Caco-2 (cell line): ENCODE measurements at places on chromosomes 2 and 18. TPM values are rescaled to one million over a fixed set of nuclear protein-coding genes. Genes with fewer than 3 reads are reported as not detected.

Gene INO80C
- total RNA-seq, result 22.7 and 26.6 TPM in 2 replicates

GRCh38 chr2:129422028-129422427, 557.4 kb upstream of the RAB6C start:
- no peaks in the 10 kb centered on the region for H3K36me3 ChIP-seq
- no peak overlapping the region for H3K4me3 ChIP-seq
- no peak for DNase-seq
- H3K27ac ChIP-seq, result no peak overlapping the region

DNA sequence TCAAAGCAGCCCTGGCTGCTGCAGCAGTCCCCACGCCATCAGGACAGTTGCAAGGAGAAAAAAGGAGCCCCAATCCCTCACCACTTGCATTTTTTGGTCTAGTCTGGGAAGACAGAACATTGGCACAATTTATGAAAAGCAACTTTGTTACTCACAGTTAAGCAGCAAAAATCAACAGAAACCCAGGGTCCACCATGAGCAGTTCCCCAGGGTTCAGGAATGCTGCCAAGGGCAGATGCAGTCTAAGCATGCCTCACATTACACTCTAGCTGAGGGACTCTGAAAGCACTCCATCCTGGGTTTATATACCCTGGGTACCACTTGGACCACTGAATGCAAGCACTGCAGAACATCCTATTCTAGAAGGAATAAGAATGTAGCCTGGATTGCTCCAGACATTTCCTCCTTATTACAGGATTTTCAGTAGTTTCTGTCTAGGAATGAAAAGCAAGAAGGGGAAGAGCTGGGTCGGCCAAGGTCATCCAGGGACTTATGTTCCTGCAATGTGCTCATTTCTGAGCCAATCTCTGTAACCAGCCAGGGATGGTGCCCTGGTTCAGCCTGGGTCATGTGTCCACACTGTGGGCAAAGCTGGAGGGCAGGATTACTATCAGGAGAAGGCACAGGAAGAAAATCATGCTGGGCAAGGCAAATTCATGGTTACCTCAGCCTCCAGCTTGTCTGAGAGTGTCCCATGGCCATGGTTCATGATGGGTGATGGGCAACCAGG, 19.5 kb upstream of the TMEM163 start:
- no peak for DNase-seq
- no peaks in the 10 kb centered on the region for H3K27me3 ChIP-seq
- no peaks in the 10 kb centered on the region; the same call in 1 of the 2 replicates for H3K36me3 ChIP-seq

- peaks cover 47% of the 10 kb centered on the region for H3K4me1 ChIP-seq
- H3K36me3 ChIP-seq, result peaks cover 1% of the 10 kb centered on the region; the same call in 1 of the 2 replicates
- no peaks in the 10 kb centered on the region for H3K27me3 ChIP-seq
- peak overlapping the region; percentile 67 for H3K27ac ChIP-seq
- DNase-seq, result peak; percentile 17
- H3K4me3 ChIP-seq, result no peak overlapping the region
Measured at GRCh38 chr2:159156834-159157233, 129.7 kb downstream of the WDSUB1 start.

GRCh38 chr2:43872151-43872550, 33.4 kb downstream of the ABCG8 start:
- H3K4me3 ChIP-seq, result no peak overlapping the region
- no peak for DNase-seq
- no peaks in the 10 kb centered on the region; the same call in 1 of the 2 replicates for H3K27me3 ChIP-seq
- H3K4me1 ChIP-seq, result no peaks in the 10 kb centered on the region
- H3K36me3 ChIP-seq, result no peaks in the 10 kb centered on the region

- no peak overlapping the region for H3K27ac ChIP-seq
- H3K4me3 ChIP-seq, result no peak overlapping the region
- no peaks in the 10 kb centered on the region for H3K36me3 ChIP-seq
- H3K4me1 ChIP-seq, result no peaks in the 10 kb centered on the region
- no peaks in the 10 kb centered on the region for H3K27me3 ChIP-seq
Measured at GRCh38 chr2:202773301-202773973, 98.1 kb downstream of the ICA1L start.

- no peaks in the 10 kb centered on the region; the same call in 1 of the 2 replicates for H3K4me1 ChIP-seq
- H3K27me3 ChIP-seq, result no peaks in the 10 kb centered on the region
- H3K36me3 ChIP-seq, result no peaks in the 10 kb centered on the region
- DNase-seq, result no peak
Measured at GRCh38 chr2:237625777-237626176, 1.6 kb upstream of the LRRFIP1 start.

Gene ARHGEF33
- 0.26 TPM in 1 of 2 replicates, not detected in the other for total RNA-seq

Gene ALPP
- 4.9 and 5.8 TPM in 2 replicates for total RNA-seq

DNA sequence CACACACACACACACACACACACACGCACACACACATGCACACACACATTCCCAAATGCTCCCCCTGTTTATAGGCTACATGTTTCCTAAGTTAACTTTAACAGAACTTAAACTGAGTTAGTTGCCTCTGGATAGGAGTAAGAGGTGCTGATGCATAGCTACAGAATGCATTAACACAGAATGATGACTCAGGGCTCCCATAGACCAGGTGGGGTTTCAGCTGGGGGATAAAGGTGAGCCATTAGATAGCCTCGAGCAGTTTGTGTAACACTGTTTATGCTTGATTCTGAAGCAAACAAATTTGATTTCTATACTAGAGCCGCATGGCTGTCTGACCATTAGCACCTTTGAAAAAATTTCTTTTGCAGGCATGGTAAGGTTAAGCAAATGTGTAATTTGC, 741.0 kb downstream of the PLCL1 start:
- no peak overlapping the region for H3K27ac ChIP-seq
- no peak overlapping the region for H3K4me3 ChIP-seq
- H3K4me1 ChIP-seq, result no peaks in the 10 kb centered on the region
- H3K36me3 ChIP-seq, result no peaks in the 10 kb centered on the region; the same call in 1 of the 2 replicates

DNA sequence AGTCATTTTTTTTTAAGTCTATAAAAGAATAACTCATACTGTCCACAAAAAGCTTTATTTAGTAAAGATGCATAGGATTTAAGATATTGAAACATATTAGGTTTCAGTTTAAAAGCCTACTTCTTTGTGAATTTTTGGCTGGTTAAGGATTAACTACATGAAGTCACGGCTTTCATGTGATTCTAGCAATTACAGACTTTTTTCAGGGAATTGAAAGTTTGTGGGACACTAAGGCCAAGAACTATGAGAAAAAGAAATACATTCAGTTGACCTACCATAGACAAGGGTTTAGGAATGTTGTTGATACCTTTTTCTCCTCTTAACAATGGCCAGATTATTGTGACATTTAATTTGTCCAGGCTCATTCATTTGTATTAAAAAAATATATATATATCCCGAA, 109.3 kb downstream of the MEIS1 start:
- no peak overlapping the region for H3K4me3 ChIP-seq
- no peak for DNase-seq
- H3K27me3 ChIP-seq, result no peaks in the 10 kb centered on the region
- H3K36me3 ChIP-seq, result no peaks in the 10 kb centered on the region

Gene NT5C1B
- total RNA-seq, result not detected in 2 replicates

GRCh38 chr2:28586867-28587266, 91.0 kb downstream of the PLB1 start:
- no peak for DNase-seq
- no peaks in the 10 kb centered on the region for H3K36me3 ChIP-seq
- no peak overlapping the region for H3K27ac ChIP-seq
- no peak overlapping the region for H3K4me3 ChIP-seq
